Activated naive CD8-positive, alpha-beta T cell treated with anti-CD3 and anti-CD28 coated beads for 36 hours (primary cell): ENCODE measurements at places on chromosomes 13 and 19. TPM values are rescaled to one million over a fixed set of nuclear protein-coding genes. Genes with fewer than 3 reads are reported as not detected.
A peak's percentile ranks its signal among the peaks of the same experiment; 100 is the strongest.

The ZNF579 gene
- total RNA-seq, result 6.1 TPM

The TMEM221 gene
- not detected for total RNA-seq

The IL11 gene
- total RNA-seq, result not detected

The IL17D gene
- 0.78 TPM for total RNA-seq

The TMEM272 gene
- total RNA-seq, result 1.5 TPM

GRCh38 chr13:99974296-99974938, 2.9 kb upstream of the ZIC5 start:
- no peak overlapping the region for H3K4me3 ChIP-seq
- H3K36me3 ChIP-seq, result peaks cover 6% of the 10 kb centered on the region
- DNase-seq, result no peak
- H3K4me1 ChIP-seq, result peaks cover 14% of the 10 kb centered on the region
- no peak overlapping the region for H3K27ac ChIP-seq

GRCh38 chr13:24459234-24459633, 53.3 kb downstream of the PARP4 start:
- H3K27me3 ChIP-seq, result no peaks in the 10 kb centered on the region
- H3K4me3 ChIP-seq, result no peak overlapping the region
- H3K36me3 ChIP-seq, result peaks cover 20% of the 10 kb centered on the region
- peak; percentile 10 for DNase-seq
- H3K27ac ChIP-seq, result no peak overlapping the region

DNA sequence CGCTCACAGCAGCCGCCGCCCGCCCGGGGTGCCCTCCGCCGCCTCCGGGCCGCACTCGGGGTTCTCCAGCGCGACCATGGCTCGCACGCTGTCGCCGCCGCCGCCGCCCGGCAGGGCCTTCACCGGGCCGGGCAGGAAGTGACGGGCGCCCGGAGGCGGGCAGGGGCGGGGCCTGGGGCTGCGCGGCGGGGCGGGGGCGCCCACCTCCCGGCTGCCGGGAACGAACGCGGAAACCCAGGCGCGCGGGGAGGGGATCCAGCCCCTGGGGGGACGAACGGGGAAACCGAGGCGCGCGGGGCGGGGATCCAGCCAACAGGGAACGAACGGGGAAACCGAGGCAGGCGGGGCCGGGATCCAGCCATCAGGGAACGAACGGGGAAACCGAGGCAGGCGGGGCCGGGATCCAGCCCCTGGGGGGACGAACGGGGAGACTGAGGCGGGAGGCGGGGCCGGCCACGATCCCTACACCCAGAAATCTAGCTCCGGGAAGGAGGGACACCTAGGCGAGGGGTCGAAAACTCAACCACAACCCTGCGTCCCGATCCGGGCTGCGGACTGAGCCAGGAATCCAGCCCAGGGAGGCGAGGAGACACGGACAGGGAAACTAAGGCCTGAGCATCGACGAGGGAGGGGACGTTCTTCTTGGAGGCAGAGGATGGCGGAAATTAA, at the start of gene R3HDM4:
TSS of gene R3HDM4 (minus strand) at position 140 of the 669 bp plus-strand sequence. CDS start at position 78, 62 bp downstream.
- H3K4me3 ChIP-seq, result peak within 1 kb of the TSS; percentile 88
- peak; percentile 88 for DNase-seq
- H3K27me3 ChIP-seq, result no peaks in the 10 kb centered on the region
- H3K36me3 ChIP-seq, result peaks cover 15% of the 10 kb centered on the region
- peaks cover 24% of the 10 kb centered on the region for H3K4me1 ChIP-seq
- H3K27ac ChIP-seq, result peak within 1 kb of the TSS; percentile 91

- H3K4me1 ChIP-seq, result no peaks in the 10 kb centered on the region
- no peak overlapping the region for H3K4me3 ChIP-seq
- H3K27me3 ChIP-seq, result no peaks in the 10 kb centered on the region
- no peaks in the 10 kb centered on the region for H3K36me3 ChIP-seq
- DNase-seq, result no peak
Observed at GRCh38 chr13:71949441-71949840, 82.4 kb upstream of the DACH1 start.

GRCh38 chr13:21142766-21143165, 33.6 kb downstream of the SKA3 start:
- H3K27me3 ChIP-seq, result no peaks in the 10 kb centered on the region
- no peak for DNase-seq
- peak overlapping the region; percentile 65 for H3K4me3 ChIP-seq
- H3K27ac ChIP-seq, result peak overlapping the region; percentile 62

DNA sequence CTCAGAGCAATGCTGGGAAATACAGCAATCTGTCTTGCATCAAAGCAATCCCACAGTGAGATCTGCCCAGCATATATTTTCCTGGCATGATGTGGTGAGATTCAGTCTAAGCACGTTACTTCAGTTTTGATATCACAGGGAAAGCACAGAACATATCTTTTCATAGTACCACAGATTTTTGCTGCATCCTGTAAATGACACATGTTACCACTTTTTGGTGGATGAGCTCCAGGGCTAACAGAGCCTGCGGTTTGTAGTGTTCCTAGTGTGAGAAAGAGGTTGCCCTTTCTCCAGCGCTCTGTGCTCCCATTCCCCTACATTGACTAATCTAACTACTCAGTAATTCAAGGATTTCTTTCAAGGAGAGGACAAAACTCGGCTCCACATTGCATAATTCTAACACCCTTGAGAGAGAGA, 409.0 kb downstream of the GPC6 start:
- DNase-seq, result no peak
- H3K4me1 ChIP-seq, result no peaks in the 10 kb centered on the region
- no peaks in the 10 kb centered on the region for H3K36me3 ChIP-seq
- H3K27me3 ChIP-seq, result no peaks in the 10 kb centered on the region

GRCh38 chr13:19838865-19839275, 24.6 kb downstream of the ZMYM5 start:
- no peak overlapping the region for H3K27ac ChIP-seq
- peaks cover 3% of the 10 kb centered on the region for H3K4me1 ChIP-seq
- peaks cover 19% of the 10 kb centered on the region for H3K36me3 ChIP-seq
- H3K27me3 ChIP-seq, result no peaks in the 10 kb centered on the region

- no peak for DNase-seq
- H3K4me1 ChIP-seq, result peaks cover 34% of the 10 kb centered on the region
- H3K27me3 ChIP-seq, result no peaks in the 10 kb centered on the region
- H3K27ac ChIP-seq, result no peak overlapping the region
- no peak overlapping the region for H3K4me3 ChIP-seq
- H3K36me3 ChIP-seq, result peaks cover 15% of the 10 kb centered on the region
Observed at GRCh38 chr13:50891206-50891605, 18.4 kb upstream of the RNASEH2B start.

DNA sequence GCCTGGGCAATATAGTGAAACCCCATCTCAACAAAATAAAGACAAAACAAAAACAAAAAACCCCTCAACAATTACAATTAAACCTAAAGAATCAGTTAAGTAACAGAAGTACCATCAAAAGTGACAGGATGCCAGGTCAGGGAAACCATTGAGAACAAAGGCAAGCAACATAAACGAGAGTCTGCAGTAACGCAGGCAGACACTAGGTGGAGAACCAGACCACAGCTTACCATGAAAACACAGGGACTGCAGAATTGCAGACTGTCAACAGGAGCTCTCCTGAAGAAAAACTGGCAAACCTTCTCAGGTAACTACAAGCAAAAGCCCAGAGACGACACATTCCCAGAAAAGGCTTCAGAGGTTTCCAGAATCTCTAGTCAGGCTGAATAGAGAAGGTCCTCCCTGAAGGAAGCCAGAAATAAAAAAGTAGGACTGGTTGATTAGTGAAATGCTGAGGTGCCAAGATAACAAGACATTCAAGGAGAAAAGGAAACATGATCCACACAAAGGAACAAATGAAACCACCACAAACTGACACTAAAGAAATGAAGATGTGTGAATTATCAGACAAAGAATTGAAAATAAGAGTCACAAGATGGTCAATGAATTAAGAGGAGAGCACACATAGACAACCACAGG, 2.2 kb upstream of the ZNF665 start:
- peaks cover 14% of the 10 kb centered on the region for H3K4me1 ChIP-seq
- no peaks in the 10 kb centered on the region for H3K27me3 ChIP-seq
- no peak overlapping the region for H3K27ac ChIP-seq
- DNase-seq, result peak; percentile 65

- DNase-seq, result no peak
- H3K36me3 ChIP-seq, result peaks cover 56% of the 10 kb centered on the region
- peak overlapping the region; percentile 61 for H3K27ac ChIP-seq
- no peaks in the 10 kb centered on the region for H3K27me3 ChIP-seq
- no peak overlapping the region for H3K4me3 ChIP-seq
Observed at GRCh38 chr13:114269281-114269770, 12.1 kb upstream of the UPF3A start.

DNA sequence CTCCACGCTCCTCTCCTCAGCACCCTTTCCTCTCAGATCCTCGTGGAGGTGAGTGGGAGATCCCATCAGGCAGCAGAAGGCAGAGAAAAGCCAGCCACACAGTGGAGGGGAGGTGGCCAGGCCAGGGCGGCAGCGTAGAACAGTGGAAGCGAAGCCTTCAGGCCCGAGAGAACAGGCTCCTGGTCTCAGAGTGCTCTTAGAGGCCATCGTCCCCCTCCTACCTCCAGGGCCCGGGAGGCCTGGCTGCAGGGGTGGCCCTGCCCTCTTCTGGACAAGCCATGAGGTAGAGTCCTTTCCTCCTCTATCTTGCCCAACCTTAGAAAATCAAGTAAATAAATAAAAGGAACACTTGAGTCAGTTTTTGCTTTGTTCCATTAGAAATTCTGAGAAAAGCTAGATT, 202.0 kb downstream of the KATNAL1 start:
- H3K27ac ChIP-seq, result no peak overlapping the region
- no peak overlapping the region for H3K4me3 ChIP-seq
- H3K27me3 ChIP-seq, result no peaks in the 10 kb centered on the region
- H3K36me3 ChIP-seq, result no peaks in the 10 kb centered on the region

- no peaks in the 10 kb centered on the region for H3K36me3 ChIP-seq
- no peak overlapping the region for H3K27ac ChIP-seq
- H3K4me3 ChIP-seq, result no peak overlapping the region
- no peaks in the 10 kb centered on the region for H3K27me3 ChIP-seq
Observed at GRCh38 chr13:71306821-71307220, 560.2 kb downstream of the DACH1 start.
